Right atrium auricular region (tissue), 2 donors: ENCODE measurements at places on chromosomes 1 and 21. TPM values are rescaled to one million over a fixed set of nuclear protein-coding genes. Genes with fewer than 3 reads are reported as not detected.
A peak's percentile ranks its signal among the peaks of the same experiment; 100 is the strongest.

The SYTL1 gene
- total RNA-seq, result 1.3 TPM

GRCh38 chr1:94050675-94051074, 70.3 kb downstream of the ABCA4 start:
- no peak for DNase-seq

The OR2T33 gene
- total RNA-seq, result not detected

The TMEM50B gene
- total RNA-seq, result 31.1 TPM

The ATF6 gene
- total RNA-seq, result 17.9 TPM

DNA sequence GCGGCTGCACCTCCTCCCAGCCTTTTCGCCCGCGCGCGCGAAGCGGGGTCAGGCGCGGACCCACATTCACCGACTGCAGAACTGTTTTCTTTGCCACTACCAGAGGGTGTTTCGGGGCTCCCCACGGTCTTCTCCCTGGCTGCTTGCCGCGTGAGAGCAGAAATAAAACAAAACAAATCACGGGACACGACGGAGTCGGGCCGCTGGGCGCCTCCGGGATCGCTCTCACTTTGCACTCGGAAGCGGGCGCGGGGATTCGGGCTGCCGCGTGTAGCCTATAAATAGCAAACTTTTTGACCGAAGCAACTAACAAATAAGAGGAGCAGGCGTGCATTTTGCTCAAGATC, 412.3 kb upstream of the ESRRG start:
- no peak for DNase-seq

GRCh38 chr1:234342774-234343173, 30.5 kb upstream of the COA6 start:
- no peak for DNase-seq

The IFI44L gene
- total RNA-seq, result 4.4 TPM

DNA sequence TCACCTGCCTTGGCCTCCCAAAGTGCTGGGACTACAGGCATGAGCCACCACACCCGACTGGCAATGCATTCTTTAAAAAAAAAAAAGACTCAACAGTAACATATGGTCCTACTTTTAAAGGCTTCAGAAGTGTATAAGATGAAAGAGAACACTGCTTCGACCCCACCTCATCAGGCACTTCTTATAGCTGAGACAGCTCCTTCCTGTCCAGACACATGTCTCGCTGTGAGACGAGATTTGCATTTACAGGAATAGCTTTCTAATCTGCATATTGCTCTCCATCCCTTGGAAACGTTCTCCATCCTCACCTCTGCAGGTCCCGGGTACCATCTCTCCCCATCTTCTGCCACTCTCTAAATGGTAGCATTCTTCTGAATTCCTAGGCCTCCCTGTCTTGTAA, 6.7 kb downstream of the AZIN2 start:
- DNase-seq, result no peak

DNA sequence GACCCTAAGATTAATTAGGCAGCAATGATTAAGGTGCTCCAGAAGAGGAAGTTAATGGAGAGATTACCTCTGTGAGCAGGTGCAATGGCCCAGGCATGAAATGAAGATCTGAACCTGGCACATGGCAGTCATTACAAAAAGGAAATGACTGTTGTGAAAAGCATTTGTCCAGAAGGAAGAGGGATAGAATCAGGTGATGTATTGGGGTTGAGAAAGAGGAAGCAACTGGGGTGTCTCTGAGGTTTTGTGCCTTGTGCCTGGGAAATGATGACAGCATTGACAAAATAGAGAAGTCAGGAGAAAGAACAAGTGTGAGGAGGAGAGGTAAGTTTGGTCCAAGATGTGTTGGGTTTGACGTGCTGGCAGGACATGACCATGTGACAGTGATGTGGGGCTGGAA, 5.6 kb downstream of the CRCT1 start:
- no peak for DNase-seq

DNA sequence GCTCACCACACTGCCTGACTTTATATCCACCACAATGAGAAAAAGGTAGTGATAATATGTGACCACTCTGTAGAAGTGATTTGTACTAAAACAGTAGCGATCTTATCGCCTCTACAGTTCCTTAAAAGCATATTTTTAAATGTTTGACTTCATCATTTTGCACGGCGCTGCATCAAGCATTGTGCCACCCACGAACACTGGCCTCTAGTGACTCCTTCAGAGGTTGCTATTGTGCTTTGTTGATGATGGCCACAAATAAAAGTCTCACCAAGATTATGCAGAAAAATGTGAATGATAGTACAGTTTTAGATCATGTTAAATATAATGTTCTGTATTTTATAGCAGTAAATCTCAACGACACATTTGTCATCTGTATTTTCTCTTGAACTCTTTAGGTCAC, 186.5 kb upstream of the NCAM2 start:
- DNase-seq, result no peak

GRCh38 chr1:41322835-41323234, 38.4 kb upstream of the FOXO6 start:
- DNase-seq, result no peak

DNA sequence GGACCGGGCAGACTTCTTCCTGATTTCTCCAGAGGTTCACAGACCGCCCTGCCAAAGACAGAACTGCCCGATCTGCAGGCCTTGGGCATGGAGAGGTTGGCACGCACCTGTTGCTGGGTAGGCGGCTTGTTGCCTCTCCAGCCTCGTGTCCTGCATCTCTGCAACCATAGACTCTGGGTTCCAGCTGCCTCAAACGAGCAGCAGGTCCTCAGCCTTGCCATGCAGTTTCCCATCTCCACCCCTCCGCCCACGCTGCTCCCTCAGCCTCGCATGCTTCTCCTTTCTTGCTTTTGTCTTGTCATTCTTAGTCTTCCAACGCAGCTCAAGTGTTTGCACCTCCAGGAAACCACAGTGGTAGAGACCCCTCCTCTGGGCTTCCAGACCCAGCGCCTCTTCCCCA, 126.2 kb downstream of the LACTBL1 start:
- no peak for DNase-seq

GRCh38 chr21:25635310-25635709, 3.7 kb upstream of the JAM2 start:
- DNase-seq, result no peak

- no peak for DNase-seq
Observed at GRCh38 chr21:45549626-45550463, 7.6 kb upstream of the SLC19A1 start.

The PADI3 gene
- total RNA-seq, result not detected

The FCER1A gene
- total RNA-seq, result not detected

The OR14A16 gene
- total RNA-seq, result not detected

GRCh38 chr1:22416555-22417454, 34.8 kb upstream of the ZBTB40 start:
- DNase-seq, result peak; percentile 1

The NEGR1 gene
- total RNA-seq, result 9.9 TPM

The ADAMTS5 gene
- total RNA-seq, result 6.1 TPM

The SSR2 gene
- 87.6 TPM for total RNA-seq

DNA sequence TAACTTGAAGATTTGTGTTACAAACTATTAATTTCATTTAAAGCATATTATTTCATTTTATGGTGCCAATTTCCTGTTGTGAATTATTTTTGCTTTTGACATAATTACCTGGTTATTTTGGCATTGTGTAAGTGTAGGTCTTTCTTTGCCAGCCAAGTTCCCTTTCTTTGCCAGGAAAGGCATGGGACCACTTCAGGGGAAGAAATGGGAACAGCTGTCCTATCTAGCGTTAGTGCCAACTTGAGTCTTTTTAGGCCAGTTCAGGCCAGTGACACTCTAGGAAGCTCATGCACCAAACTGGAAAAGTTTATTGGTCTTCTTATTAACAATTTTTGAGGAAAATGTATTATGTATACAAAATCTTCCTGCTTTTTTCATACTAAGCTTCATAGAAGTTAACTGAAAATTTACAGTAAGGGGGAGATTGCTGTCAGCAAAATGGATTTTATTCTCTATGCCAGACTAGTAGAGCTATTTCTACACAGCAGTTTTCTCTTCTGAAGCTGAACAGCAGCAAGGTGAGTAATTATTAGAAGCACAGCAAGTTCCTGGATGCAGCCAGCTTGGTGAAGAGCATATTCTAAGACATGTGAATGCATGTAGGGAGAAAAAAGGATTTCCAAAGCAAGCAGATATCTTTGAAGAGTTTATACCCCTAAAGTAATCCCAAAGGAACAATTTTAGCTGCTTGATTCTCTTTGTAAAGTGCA, 914.6 kb upstream of the ADGRL4 start:
- DNase-seq, result no peak

- no peak for DNase-seq
Observed at GRCh38 chr1:151444783-151445177, 14.5 kb downstream of the POGZ start.

The PERM1 gene
- total RNA-seq, result 22.0 TPM

The CCDC27 gene
- total RNA-seq, result not detected

- no peak for DNase-seq
Observed at GRCh38 chr1:197319631-197320030, 51.6 kb downstream of the CRB1 start.

The CPLANE2 gene
- 4.4 TPM for total RNA-seq

DNA sequence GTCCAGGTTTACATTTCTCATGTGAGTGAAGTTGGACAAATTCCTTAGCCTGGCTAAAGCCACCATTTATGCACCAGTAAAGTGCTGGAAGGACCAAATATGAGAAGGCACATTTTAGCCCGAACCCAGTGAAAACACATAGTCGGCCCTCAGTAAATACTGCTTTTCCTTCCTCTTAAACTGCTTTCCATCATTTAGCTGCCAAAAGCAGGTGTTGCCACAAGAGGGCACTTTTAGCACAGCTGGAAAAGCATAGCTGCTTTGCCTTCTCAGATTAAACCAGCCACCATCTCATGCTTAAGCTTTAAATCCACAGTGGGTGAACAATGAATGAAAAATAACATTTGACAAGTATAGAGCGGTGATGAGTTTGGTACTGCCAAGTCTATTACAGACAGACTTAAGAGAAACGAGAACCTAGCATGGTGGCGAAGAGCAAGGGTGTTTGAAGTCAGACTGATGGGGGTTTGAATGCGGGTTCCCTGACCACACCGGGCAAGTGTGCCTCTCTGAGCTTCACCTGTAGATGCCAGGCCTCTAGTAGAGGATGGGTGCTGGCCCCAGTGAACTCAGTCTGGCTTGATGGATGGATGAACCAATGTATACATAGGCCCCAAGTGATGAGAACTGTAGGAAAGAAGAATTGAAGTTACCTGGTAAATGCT, 57.8 kb downstream of the SLC35D1 start:
- no peak for DNase-seq

The TNFRSF14 gene
- total RNA-seq, result 9.2 TPM

GRCh38 chr1:26066857-26067256, 573 bp downstream of the TRIM63 start:
- no peak for DNase-seq

DNA sequence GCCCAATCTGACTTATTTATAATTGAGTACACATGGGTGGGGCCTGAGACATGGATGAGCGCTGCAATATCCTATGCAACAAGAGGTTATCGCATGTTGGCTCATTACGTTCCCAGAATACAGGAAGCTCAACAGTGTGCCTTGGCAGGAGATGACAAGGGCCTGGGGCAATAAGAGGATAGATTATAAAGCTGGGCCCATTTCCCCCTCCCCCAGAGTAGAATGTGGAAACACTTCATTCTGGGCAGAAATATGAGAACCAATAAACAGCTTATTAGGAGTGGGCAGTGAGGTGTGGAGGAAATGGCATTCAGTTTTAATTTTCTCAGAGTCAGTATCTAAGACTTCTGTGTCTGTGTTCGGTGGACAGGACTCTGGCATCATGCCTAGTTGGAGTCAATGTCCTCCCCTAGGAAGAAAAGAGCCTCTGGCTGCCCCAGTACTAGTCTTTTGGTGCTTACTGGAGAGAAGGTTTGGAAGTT, 92.8 kb downstream of the PIK3R3 start:
- DNase-seq, result no peak

DNA sequence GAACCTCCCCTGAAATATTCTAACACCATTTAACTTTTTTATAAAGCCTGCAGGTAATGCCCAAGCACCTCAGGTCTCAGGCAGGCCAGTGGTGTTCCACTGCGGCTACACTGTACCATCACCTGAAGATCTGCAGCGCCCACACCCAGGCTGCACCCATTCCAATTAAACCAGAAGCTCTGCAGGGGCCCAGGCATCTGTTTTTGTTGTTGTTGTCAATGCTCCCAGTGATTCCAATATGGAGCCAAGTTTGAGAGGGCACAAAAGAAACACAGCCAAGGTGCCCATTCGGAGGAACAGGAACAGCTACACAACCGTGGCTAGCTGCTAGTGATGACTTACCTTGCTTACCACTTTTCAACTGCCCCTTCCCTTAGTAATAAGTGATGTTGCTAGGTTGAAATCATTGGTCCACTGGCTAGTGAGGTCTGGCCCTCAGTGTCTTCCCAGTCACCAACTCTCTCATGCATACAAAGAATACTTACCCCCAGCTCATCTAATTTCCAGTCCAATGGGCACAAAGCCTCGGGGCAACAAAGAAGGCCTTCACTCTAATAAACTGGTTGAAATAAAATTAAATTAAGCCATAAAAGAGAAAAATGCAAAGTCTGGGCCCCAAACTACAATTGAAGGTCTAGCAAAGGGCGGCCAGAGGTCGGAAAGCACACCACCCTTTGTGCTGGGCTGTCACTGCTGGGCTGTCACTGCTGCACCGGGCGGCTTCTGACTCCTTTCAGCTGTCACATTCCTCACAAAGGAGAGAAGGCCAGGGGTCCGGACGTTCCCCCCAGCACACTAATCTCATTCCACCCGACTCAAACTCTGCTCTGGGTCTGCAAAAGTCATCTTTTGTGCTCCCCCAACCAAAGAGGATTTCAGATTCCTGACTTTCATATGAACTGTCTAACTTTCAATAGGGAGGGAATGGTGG, 34.9 kb downstream of the SIPA1L2 start:
- DNase-seq, result no peak

The LCE2B gene
- total RNA-seq, result not detected

The NPL gene
- 3.4 TPM for total RNA-seq

DNA sequence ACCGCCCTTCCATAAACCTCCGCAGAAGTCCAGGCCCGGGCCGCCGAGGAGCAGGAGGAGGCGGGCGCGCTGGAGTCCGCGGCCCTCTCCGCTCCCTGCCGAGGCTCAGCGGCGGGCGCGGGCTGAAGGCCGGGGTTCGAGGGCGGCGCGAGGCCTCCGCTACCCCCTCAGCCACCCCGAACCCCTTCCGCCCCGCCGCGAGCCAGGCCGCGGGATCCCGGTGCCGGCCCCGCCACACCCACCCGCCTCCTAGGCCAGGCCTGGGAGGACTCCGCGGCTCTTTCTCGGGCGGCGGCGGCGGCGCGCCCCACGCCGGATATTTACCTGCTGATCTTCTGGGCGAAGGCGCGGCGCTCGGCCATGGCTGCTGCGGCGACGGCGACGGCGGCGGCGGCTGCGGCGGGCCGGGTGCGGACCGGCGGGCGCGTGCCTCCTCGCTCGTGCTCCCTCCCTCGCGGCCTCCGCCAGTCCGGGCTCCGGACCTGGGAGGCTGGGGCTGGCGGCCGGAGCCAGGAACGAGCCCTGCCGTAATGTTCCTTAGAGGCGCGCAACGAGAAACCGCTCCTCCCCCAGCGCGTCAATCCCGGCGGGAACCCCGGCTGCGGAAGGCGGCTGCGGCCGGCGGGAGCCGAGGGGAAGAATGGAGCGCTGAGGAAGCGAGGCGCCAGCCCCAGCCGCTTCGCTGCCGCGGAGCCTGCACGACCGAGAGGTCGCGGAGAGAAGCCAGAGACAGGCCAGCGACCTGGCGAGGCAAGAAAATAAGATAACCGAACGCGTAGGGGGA, at the start of gene DOCK7:
TSS of gene DOCK7 (minus strand) at position 484 of the 784 bp plus-strand sequence. CDS start at position 362, 122 bp downstream.
- peak; percentile 78 for DNase-seq
